ENCODE measurements at places on chromosomes 3 and 15.

DNA sequence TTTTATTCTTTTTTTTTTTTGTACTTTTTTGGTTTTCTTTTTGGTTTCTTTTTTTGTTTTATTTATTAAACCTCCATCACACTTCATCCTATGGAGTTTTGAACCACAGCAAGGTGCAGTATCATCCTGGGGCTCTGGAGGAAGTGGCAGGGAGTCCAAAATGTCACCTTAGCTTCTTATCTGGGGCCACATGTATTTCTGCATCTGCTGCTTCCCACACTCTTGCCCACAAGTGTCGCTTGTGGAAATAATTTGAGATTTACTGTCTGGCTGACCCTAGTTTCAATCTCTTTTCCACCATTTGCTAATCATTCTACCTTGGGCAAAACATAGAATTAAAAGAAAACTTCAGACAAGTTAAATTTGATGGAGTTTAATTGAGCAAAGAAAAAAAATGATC is 6.4 kb downstream of the OPA1 start:
- no peak for DNase-seq

DNA sequence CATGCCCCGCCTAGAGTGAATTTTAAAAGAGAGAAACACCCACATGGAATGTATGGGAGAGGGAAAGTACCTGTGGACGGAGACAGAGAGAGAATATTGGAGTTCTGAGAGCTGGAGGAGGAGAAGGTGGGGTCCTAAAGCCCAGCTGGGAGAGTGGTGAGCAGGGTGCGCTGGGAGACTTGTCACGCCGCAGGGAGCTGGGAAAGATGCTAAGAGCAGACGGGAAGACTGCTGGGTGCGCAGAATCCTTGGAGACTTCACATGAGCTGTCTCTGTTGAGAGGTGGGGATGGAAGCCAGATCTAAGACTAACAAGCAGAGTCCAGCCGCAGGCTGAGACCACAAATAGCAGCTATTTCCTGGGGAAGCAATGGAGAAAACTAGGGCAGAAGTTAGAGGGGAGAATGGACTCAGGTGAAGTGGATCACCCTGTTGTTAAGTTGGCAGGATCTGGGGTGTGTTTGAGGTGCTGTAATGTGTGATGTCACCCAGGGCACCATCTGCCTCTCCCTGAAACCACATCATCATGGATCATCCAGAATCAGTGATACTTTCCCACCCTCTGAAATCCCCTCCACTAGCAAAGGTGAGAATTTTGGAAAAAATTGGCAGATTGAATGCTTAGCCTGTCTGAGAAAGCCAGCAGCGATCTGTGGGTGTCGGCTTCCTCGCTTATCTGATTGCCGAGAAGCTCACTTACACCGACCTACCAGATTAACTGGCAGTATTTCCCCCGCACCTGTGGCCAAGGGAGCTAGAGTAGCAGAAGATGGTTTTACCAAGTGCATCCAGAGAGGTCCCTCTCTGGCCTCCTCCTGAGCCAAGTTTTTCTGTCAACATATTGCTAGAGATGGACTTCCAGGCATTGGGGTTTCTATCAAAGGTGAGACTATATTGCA is 174.8 kb upstream of the BHLHE40 start:
- no peak for DNase-seq

DNA sequence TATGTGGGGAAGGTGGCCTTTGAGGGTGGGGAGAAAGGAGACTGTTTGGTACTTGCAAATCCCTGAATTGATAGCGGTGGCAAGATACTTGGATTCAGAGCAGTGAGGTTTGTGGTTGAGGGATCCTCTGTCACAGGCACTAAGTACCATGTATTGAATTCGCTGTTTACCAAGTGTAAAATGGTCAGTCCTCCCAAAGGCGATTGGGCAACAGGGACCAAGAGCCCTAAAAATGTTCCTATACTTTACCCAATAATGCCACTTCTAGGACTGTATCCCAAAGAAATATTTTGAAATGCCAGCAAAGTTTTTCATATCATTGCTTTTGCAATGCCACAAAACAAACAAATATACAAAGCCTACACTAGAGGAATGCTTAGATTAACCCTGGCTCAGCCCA is 43.4 kb upstream of the MRPS22 start:
- DNase-seq = no peak

DNA sequence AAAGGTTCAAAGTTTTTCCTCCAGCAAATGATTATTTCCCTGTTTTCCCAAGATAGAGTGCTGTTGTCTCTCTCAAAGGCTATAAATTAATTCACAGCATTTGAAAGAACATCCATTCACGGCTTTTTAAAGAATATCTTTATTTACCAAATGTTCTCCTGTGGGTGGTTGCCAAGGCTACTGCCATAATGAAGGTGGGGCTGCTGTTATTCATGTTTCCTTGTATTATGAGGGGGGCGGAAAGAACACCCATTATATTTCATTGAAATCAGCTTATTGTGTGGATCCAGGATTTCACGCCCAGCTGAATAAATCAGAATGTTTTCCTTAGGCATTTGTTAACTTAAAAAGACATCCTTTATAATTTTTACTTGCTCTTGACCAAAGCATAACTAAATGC is 10.1 kb downstream of the SRP14 start:
- DNase-seq = no peak

DNA sequence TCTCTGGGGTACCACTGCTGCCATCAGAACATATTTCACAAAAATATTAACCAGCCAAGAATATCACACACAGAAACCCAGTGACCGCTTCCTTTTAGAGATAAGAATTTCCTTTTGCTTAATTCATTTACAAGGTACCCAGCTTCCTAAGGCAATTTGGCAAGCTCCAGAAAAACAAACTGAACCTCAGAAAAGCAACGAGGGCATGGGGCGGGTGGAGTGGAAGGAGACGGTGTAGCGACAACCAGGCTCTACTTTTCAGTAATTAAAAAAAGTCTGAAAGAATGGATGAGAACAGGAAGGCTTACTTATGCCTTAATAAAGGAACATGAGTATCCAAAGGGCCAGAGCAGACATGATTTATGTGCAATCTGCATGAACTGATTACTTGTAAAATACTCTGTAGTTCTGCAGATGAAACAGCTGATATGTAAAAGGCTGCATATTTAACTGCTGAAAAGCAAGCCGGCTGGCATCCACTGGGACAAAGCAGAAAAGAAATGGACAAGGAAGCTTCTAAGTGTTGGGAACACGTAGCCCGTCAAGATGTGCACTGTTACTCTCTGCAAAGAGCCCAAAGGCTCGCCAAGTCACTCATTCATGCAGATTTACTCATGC is 18.6 kb downstream of the RFTN1 start:
- DNase-seq = no peak

DNA sequence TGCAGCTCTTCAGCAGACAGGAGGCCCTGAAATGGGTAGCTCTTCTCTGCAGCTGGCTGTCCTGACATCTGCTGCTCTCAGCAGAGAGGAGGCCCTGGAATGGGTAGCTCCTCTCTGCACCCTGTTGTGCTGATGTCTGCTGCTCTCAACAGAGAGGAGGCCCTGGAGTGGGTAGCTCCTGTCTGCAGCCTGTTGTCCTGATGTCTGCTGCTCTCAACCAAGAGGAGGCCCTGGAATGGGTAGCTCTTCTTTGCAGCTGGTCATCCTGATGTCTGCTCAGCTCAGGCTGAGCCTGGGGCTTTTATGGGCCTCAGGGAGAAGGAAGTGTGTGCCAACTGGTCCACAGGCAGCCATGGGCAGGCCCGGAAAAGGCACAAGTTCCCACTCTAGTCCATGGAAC is 66.6 kb downstream of the PIK3CB start:
- no peak for DNase-seq

DNA sequence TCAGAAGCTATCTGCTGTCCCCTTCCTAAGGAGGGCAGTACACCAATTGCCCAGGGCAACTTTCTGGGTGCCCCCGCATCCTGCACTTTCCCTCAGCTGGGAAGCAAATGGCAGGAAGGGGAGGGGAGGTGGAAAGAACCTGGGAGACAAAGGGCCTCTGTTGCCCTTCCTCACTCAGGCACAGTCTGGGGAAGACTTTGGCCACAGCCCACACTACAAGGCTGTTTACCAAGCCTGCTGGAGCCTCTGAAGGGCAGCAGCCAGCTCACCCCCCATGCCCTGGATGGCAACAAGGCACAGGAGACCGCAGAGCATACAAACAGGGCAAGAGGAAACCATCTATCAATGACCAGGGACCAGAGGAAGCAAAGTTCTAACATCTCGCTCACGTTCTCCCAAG is 42.4 kb downstream of the ARRDC4 start:
- no peak for DNase-seq

Data from left hindlimb (tissue), 1 donor.